WERI-Rb-1 (cell line): ENCODE measurements at places on chromosomes 4 and X.

DNA sequence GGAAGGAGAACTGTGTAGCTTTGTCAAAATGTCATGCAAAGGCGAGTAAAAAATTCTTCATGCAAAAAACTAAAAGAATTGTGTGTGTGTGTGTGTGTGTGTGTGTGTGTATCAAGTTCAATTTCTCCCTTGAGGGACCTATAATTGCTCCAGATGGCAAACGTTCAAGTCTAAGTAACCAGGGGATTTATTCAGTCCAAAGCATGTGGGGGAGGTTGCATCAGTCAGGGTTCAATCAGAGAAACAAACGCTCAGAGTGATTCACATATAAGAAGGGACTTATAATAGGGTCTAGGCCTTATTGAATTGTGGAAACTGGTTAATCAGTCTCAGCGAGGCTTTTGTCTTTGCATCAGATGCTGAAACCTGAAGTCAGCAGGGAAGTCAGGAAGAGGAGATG, 5.0 kb downstream of the DCAF8L1 start:
- no peak for DNase-seq

DNA sequence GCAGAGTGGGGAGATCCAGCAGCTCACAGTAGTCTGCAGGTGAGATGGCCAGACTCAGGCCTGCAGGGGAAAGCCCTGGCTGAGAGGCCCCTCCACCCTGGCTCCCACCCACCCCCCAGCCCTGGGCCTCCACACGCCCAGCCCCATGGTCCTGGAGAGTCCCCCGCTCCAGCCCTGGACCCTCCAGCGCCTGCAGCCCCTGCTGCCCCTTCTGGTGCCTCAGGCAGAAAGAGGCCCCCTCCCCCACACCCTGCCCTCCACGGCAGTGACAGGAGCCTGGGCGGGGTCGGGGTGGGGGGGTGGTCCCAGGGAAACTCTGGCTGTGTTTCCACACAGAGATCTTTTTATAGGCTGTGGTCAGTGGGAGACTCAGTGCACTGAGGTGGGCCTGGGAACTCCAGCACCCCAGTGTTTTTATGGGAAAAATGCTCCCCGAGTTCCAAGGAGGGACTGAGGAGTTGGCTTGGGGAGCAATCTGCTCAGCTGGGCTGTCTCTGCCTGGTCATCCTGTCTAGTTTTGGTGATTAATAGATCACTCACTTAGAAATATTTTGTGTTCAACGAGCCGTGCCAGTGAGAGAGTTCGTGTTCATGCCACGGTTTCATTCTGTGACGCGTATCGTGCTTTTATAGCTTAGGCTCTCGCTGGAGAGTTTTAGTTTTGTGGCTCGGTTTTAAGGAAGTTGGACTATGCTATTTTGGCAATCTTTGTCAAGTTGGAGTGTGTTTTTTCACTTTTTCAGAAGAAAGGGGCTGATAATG, 53.1 kb upstream of the HGFAC start:
- DNase-seq = no peak

DNA sequence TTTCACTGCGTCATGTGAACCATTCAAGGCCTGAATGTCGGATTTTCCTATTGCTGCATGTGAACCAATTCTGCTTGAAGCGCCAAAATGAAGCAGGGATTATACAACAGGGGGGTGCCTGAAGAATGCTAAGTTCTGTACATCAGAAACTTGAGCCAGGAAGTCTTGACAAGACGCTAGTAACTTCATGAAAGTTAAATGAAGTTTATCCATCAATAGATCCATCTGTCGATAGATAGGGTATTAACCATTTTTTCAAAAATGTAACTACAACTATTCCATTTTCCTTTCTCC, 590 bp upstream of the NAF1 start:
- no peak for DNase-seq

- DNase-seq = no peak
Observed at GRCh38 chr4:7342223-7343080, 92.3 kb downstream of the PSAPL1 start.

GRCh38 chrX:150771116-150771515, 77.9 kb downstream of the MTMR1 start:
- no peak for DNase-seq

DNA sequence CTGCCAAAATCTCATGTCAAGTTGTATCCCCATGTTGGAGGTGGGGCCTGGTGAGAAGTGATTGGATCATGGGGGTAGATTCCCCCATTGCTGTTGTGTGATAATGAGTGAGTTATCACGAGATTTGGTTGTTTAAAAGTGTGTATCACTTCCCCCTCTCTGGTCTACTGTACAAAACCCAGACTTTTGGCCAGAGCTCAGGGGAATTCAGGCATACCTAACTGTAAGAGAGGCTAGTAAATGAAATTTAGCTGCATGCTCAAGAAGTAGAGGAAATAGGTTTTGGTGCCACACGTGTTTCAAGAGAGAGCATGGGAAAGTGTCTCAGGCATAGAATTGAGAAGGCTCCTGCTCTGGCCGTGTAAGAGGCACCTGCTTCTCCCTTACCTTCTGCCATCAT, 190.5 kb upstream of the GALNTL6 start:
- DNase-seq = no peak

- DNase-seq = no peak
Observed at GRCh38 chr4:142463206-142463605, 382.9 kb downstream of the INPP4B start.

DNA sequence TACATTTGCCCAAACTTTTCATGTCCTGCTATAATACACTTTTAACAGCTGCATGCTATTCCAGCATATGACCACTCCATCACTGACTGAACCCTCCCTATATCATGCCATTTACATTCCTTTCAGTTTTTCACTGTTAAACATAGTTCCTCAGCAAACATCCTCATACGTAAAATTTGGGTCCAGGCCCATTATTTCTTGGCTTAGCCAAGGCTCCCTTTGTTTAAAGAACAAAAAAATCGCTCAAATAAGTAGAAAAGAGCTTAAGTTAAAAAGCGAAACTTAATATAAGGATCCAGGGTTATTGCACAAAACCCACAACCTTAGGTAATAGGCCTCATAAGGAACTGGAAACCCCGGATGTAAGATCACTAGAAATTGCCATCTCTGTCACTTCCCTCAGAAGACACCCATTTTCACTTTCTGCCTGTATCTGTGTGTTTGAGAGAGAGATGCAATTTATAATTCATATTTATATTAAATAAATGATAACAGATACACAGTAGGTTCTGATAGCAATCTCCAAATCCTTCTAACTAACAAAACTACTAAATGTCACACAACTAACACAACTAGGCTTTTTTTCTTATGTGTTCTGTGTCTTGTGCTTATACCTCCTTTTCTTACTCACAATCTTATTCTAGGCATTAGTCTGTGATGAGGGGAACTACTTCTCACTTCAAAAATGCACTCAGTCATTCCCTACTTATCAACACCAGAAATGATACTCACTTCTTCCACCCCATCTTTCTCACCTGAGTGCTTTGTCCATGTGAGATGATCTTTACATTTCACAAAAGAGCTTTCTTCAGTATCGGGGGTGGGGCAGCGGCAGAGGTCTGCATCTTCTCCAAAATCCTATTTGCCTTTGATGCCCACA, 59.9 kb upstream of the FAM241A start:
- no peak for DNase-seq

GRCh38 chr4:114081783-114082182, 102.3 kb upstream of the ARSJ start:
- DNase-seq = no peak

- peak; percentile 49 for DNase-seq
Observed at GRCh38 chr4:76559236-76560071, 124.4 kb downstream of the SHROOM3 start.

DNA sequence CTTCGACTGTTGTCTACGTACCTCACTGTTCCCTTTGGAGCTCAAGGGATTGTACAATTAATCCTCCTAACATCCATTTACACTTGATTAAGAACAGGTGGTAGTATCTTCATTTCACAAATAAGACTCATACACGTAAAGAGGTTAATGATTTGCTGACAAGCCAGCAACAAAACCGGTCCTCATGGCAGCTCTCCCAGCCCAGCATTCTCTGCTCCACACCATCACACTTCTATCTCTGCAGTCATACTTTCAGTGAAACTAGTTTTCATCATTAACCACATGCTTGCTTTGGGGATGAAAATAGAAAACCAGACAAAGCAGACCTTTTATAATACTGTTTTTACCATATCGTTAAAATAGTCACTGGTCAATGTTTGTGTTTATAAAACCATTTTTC, 28.7 kb upstream of the CASK start:
- DNase-seq = no peak

DNA sequence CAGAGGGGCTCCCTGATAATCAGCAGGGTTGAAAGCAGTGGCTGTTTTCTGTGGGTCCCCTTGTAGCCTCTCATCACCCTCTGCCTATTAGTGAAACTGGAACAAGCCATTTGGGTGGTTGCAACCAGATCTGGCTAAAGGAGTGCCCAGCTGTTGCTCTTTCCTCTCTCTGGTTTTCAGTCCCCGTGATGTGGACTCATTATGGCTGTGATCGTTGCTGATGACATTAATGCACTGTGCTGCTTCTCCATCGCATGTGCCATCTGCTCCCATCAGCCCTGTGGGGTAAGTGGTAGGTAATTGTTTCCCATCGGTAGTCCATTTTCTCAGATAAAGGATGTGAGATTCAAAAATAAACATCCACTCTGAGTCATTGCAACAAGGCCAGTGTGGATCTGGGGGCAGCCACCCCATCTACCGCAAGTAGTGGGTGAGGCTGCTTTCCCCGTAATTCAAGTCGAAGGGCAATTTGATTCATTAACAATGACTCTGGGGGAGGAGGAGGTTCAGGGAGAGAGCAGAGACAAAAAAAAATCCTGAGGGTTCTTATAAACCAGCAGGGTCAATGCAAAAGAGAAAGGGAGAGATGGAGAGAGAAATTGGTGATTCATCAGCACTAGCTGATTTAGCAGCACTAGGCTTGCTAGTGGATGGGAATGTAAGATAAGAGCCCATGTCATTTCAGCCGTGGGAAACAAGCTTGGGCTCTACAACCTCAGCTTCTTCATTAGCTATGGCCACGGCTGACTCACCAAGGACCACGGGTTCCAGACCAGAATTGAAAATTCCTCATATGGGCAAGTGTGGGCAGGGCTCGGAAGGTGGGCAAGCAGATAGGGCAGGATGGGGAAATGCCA, 357.8 kb downstream of the MID1IP1 start:
- DNase-seq = no peak

GRCh38 chrX:64427281-64427680, 32.0 kb upstream of the MTMR8 start:
- no peak for DNase-seq

- DNase-seq = no peak
Observed at GRCh38 chrX:23398570-23398969, 63.9 kb downstream of the PTCHD1 start.

DNA sequence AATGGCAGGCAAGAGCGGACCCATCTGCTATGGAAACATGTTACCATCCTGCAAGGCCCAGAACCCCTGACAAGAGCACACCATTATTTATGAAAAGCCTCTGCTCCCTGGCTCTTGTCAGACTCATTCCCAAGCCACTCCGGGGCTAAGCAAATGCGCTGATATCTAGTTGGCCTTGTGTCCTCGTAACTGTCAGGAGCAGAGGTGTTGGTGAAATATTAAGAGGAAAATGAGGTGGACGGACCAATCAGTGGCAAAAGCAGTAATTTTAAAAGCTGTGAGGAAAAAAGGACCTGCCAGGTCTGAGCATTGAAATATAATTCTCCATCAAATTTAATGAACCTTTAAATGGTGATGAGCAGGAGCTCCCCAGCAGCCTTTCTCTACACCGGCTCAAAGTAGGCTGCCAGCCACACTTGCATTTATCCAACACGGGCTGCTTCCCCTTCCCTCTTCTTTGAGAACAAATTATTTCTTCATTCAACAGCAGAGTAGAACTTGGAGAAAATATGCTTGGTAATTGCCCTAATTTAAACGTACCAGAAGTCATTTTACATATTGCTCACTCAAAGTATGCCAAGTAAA, 214.3 kb downstream of the RASL11B start:
- DNase-seq = no peak

DNA sequence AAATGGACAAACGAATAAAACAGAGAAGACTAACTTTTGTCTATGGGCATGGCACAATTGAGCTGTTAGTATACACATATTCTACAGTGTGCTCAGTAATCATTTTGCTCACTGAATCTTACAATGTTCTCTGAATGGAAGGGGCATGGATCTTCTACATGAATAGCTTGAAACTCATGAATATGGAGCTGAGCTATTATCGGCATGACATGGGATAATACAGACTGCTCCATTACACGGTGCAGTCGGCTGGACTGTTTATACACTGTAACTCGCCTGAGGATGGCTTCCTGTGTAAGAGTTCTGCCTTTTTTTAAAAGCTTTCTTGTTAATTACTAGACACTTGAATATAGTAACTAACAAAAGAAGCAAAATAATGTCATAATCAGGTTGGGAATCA, 368.5 kb upstream of the MAD2L1 start:
- DNase-seq = no peak

DNA sequence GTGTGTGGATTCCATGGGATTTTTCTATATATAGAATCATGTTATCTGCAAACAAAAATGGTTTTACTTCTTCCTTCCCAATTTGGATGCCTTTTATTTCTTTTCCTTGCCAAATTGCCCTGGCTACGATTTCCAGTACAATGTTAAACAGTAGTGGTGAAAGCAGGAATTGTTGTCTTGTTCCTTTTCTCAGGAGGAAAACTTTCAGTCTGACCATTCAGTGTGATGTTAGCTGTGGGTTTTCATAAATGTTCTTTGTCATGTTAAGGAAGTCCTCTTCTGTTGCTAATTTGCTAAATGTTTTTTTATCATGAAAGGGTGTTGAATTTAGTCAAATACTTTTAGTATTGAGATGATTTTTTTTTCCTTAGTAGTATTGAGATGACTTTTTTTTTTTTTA, 10.9 kb downstream of the SAP30 start:
- DNase-seq = no peak
